Activated T-cell treated with anti-CD3 and anti-CD28 coated beads for 1 hour (primary cell): ENCODE measurements at places on chromosomes 11 and 22.

DNA sequence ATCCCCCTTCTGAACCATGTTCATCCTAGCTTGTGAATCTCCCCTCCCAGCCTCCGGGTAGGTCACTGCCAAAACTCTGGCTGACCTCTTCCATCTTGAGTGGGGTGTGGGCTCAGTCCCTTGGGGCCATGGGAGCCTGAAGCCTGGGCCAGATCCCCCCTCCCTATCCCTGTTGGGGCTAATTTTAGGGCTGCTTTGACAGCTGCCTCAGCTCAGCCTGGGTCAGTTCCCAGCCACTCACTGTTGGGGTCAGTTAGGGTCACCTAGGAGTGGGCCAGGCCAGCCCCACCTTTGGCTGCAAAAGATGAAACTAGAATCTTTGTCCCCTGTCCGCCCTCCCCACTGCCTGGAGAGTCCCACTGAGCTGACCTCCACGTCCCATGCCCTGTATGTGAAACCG, 29.8 kb upstream of the P2RY2 start:
- DNase-seq, result no peak

GRCh38 chr11:94934846-94935245, 38.5 kb downstream of the CWC15 start:
- DNase-seq, result no peak

DNA sequence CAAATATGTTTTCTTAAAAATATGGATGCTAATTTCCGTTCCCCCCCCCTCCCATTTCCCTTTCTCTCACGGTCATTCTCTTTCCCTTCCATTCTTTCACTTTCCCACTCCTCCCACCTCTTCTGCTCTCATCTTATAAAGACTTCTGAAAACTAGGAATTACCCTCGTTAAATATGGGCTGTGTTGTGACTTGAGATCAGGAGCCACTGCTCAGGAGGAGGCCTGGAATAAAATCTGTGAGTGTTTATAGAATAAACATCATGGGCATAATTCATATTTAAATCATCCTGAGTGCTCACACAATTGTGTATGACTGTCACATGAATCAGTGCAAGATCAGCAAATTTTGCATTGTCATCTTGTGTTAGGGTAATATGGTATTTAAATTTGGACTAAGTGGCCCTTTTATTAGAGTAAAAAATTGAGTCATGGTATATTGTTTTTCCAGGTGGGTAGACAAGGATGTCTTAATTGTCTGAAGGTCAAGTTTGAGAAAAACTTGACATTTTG, 208.0 kb downstream of the DDX10 start:
- DNase-seq, result no peak

DNA sequence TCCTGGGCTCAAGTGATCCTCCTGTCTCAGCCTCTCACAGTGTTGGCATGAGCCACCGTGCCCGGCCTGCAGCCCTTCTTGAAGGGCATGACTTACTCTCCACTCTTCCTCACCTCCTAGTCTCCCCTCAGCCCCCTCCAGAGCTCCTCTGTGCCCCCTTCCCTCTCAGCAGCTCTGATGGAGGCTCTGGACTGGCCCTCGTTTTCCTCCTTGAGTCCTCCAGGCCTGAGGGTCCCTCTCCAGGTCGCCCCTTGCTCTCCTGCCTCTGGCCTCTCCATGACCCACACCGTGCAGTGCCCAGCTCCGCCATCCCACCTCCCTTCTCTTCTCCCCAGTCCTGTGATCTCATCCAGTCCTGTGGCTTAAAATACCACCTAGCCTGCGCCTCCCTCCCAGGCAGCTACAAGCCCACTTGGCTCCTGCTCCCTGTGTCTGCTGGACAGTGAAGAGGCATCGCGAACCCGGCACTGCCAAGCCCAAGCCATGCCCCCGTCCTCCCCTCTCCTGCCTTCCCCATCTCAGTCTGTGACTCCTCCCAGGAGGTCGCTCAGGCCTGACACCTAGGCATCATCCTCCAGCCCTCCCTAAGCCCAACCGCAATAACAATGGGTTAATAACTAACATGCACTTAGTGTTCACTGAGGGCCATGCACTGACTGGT, 11.9 kb downstream of the KCNJ4 start:
- no peak for DNase-seq

DNA sequence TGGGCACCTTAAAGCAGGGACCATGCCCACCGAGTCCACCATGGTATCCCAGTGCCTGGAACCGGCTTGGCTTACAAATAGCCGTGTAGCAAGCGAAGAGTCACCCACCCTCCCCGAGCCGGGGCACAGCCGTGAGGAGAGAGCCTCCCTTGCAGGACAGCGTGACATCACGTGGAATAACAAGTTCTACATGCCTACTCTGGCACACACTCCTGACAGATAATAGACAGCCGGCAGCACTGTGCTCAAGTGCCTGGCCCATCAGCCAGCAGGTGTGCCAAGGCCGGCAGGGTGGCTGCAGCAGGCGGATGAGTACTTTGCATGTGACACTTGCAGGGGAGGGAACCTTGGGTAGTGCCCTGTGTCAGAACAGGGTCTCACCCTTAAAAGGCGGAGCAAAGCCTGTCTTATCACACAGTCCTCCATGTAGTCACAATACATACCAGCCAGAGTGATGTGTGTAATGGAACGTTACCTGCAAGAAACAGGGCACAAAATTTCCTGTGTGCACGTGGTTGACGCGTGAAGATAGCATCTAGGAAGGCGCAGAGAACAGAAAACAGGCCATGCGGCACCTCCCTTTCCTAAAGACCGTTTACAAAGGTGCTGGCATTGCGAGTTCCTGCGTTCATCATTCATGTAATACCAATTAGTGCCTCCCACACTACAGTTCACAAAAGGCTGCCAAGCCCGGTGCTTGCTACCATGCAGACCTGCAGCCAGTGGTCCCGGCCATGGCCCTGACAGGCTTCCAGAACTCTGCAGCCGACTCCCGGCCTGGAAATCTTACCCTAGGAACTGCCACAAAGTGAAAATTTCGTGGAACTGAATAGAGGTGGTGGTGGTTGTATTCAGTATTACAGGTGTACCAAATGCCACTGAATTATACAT, 16.4 kb downstream of the TOM1 start:
- no peak for DNase-seq

DNA sequence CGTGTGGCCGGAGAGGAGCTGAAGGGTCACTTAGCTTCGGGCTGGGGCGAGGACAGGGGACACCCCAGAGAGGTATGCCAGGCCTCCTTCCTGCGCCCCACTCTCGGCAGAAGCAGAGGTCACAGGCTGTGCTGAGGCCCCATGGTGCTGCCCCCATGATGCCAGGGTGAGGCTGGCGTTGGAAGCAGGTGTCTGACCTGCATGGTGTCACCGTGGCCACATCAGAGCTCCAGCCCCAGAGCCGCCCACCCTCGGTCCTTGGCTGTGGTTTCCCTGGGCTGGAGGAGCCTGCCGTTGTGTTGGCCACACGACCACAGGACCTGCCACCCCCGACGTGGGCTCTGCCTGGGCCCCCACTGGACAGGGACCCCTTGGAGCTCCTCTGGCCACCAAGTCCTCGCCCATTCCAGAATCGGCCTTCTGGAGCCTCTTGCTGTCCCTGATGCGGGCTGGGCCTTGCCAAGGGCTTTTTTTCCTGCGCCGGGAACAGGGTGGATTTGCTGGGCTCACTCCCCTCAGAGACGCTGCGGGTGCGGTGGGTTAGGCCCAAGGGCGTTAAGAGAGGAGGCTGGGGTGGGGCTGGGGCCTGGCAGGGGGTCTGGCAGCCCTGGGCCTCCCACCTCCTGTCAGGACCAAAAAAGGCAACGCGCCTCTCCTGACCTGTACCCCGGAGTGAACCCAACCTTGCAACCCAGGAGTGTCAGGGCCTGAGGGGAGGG, 8.2 kb upstream of the TSSC4 start:
- DNase-seq, result no peak

DNA sequence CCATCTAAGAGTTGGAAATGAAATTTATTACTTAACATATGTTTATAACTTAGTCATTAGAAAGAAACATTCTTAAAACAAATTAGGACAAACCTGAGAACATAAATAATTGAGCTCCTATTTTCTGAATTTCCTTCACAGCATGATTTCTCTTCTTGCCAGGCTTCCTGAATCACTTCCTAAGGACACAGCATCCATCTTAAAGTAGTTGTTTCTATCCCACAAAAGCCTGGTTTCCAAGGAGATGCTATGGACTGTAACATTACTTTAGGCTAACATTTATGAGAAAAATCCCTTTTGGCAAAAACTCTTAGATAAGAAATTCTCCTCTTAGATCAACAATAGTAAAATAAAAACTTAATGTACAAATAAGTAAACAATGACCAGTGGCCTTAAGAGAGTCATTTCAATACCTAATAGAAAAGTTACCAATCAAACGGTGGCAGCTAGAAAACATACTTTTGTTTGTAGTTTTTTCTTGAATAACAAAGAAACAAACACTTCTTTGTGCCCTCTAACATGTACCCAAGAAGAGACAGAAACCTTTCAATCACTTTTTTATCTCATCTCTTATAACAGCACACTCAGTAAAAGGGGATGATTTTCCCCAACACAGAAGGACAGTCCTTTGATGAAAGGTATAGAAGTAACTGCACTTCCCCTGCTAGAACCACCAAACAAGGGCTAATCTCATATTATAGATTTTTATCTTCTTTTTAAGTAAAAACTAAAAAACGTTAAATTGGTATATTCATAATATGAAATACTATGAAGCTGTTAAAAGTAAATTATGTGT, 74.5 kb downstream of the TTC28 start:
- no peak for DNase-seq

GRCh38 chr11:19380375-19380774, 139.6 kb upstream of the E2F8 start:
- DNase-seq, result no peak

DNA sequence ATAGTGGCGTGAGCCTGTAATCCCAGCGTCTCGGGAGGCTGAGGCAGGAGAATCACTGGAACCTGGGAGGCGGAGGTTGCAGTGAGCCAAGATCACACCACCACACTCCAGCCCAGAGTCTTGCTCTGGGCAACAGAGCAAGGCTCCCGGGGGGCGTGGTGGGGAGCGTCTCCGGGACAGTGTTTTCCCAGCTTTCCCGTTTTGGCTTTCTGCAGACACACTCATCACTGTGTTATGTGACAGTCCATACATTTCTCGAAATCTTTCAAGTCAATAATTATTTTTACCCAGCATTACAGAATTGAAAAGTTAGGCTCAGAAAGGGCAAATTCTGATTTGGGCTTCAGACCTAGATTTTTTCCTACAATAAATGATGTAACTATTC, 31.7 kb downstream of the NEAT1 start:
- no peak for DNase-seq
